Uterine smooth muscle cell (primary cell): ENCODE measurements at places on chromosomes 16 and 17. TPM values are rescaled to one million over a fixed set of nuclear protein-coding genes. Genes with fewer than 3 reads are reported as not detected.

LPCAT2 gene
- total RNA-seq, result 18.5 and 28.1 TPM in 2 replicates

ABCC11 gene
- total RNA-seq, result 0.11 and 0.50 TPM in 2 replicates

GRN gene
- total RNA-seq, result 124 and 289 TPM in 2 replicates

KRT39 gene
- total RNA-seq, result 0.11 TPM in 1 of 2 replicates, not detected in the other

MMP28 gene
- 0.33 and 0.37 TPM in 2 replicates for total RNA-seq

MT1M gene
- 0.50 and 1.8 TPM in 2 replicates for total RNA-seq

AURKB gene
- 19.1 and 69.5 TPM in 2 replicates for total RNA-seq

MYCBPAP gene
- total RNA-seq, result 1.7 and 2.0 TPM in 2 replicates

PRKCB gene
- 1.00 and 2.4 TPM in 2 replicates for total RNA-seq

NUDT7 gene
- total RNA-seq, result 4.7 and 11.2 TPM in 2 replicates

CD19 gene
- total RNA-seq, result not detected in 2 replicates

ABI3 gene
- total RNA-seq, result 0.11 TPM in 1 of 2 replicates, not detected in the other

MRPL58 gene
- total RNA-seq, result 35.6 and 57.5 TPM in 2 replicates

MEIOC gene
- 0.12 and 0.22 TPM in 2 replicates for total RNA-seq

COASY gene
- total RNA-seq, result 15.1 and 16.3 TPM in 2 replicates

TMEM219 gene
- total RNA-seq, result 49.6 and 86.6 TPM in 2 replicates

HYDIN gene
- total RNA-seq, result 0.33 and 1.00 TPM in 2 replicates
